ENCODE measurements at places on chromosomes 2 and 18.

DNA sequence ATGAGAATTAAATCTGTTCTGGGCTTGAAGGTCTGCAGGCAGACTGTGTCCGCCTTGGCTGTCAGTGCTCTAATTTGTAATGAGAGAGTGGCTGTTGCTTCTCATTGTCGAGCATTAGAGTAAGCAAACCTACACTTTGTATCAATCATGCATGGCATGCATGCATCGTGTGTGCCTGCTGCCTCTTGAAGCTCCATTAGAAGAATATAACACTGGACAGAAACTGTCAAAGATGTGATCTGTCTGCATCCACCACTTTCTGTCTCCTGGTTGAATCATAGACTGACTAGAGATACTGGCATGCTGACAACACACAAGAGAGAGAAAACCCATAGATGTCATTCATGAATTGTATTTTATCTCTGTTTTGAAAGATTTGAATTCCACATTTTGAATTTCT lies 275.0 kb upstream of the NXPH2 start:
- no peak for DNase-seq

- DNase-seq: peak; percentile 45
Observed at GRCh38 chr2:2101924-2102323, 229.2 kb downstream of the MYT1L start.

DNA sequence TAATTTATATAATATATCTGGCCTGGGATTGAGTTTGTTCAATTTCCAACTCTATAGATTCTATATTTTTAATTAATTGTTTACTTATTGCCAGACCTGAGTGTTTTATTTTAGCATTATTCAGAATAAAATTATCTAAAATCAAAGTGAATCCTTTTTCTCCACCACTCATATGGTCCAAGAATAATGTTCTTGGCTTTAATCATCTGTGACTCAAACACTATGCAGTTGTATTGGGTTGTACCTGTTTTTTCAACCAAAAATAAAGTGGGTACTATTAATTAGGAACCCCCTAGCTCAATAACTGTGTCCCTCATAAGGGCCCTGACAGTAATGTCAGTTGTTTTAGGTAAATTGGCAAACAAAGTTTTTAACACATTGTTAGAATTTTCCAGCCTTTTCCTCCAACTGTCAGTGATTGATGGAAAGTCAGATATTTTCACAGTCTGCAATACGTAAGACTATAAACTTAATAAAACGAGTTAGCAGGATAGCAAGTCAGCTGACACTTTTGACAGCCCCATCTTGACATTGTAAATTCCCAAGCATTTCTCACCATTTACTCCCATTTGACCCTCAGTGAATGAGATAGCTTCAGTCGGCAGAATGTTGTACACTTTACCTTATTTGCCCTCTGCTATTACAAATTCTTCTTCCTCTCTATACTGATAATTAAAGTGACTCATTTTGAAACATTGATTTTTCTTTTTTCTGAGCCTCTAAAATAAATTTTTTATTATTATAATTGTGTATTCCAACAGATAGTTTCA lies 587.4 kb downstream of the METTL4 start:
- no peak for DNase-seq

DNA sequence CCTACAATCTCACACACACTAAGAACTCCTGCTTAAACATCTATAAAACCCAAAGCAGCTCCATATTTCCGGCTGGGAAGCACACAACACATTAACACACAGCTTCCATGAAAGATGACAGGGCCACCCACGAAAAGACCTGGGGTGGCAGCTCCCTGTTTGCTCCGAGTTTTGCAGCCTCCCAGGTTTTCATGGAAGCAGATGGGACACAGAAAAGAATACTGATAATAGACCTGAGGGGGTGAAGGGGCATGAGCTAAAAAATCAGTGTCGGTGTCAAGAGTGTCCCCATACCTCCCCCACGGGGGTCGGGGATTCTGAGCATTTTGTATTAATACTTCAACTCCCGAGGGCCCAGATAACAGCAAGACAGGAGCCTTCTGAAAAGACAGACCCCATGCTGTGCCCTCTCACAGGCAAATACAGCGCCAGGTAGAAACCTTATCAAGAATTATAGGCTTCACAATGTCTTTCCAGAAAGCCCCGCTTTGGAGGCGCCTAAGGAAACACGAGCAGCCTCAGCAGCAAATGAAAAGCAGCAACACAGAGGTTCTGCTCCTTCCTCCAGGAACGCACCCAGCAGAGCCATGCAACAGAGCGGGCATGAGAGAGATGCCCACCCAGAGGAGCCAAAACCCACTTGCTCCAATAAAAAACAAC lies 50.5 kb downstream of the ZNF516 start:
- no peak for DNase-seq

- DNase-seq: no peak
Observed at GRCh38 chr2:224145751-224146355, 106.8 kb upstream of the SERPINE2 start.

DNA sequence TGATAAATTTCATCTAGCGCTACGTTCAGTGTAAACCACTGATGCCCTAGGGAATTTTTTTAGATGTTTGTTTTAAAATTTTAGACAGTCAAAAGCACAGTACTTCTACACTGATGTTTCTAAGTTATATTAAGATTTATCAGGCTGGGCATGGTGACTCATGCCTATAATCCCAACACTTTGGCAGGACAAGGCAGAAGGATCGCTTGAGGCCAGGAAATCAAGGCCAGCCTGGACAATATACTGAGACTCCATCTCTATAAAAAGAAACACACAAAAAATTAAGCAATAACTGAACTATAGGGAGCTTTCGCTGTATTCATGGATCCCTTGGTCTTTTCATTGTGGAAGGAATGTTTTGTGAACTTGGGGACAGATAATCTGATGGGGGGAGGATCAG lies 50.6 kb upstream of the MAPRE2 start:
- DNase-seq: no peak

DNA sequence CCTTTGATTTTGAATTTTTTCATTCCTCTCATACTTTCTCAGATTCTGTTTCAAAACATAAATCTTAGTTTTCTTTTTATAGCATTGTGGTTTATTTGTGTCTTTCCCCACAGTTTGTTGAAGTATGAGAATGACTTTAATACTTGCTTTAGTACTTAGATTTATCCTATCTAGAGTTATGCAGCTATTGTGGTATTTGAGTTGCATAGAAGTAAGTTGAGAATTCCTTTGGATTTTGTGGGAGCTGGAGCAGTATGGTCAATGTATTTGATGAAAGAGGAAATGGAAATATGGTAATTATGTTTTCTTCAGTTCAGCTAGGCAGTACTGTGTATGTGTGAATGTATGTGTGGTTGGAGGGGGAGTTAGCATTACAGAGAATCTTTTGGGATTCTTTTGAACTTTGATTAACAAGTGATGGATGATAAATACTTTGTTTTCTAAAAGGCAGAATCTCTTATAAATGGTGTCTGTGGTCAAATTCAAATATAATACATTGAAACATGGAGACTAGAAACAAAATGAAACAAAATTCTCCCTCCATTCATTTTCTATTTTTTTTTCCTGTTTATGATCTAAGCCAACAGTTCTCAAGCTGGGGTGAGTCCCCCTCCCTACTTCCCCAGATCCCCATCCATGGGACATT lies 3.0 kb downstream of the ACVR2A start:
- no peak for DNase-seq

DNA sequence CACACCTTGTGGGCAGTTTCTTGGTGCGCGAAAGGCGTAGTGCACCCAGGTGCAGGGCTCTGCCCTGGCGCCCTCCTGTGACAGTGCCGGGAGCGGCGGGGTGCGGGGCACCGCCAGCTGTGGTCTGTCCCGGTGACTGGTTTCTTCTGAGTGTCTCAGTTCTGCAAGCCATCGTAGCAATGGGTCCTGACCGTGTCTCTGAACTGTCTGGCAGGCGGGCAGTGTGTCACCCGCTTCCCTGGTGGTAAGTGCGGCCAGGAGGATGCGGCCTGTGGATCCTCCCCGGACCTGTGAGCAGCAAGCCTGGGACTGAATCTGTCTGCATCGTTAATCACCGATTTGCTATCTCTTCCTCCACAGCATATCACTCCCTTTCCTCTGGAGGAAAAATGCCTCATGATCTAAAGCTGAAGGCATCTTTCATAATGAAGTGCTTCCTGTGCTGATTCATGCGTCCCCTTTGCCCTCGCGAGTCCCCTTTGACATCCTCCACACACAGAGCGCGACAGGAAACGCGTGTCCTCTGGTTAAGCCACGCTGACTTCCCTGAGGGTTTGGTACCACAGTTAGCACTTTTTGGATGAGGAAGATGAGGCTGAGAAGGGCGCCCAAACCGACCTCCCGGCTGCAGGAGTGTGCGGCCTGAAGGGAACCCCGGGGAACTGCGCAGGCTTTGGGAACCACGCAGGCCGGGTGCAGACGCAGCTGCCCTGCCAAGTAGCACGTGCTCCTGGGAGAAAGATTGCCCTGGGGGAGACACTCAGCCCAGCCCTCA lies 416.0 kb upstream of the HS6ST1 start:
- no peak for DNase-seq

DNA sequence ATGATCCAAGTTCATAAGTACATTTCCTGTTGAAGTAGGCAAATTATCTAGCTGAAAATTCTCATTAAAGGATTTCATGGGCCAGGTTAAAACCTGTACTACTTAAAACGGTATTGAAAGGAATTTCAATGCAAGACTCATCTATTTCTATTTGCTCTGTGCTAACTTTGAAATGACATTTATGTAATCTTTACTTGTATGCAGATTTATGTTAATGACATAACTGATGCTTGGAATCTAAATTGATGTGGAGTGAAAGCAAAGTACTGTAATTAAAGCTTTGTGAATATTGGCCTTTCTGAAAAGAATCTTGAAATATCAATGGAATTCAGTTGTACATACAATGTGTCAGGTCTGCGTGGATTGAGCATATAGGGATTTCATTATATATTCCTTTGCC lies 390.0 kb downstream of the CPS1 start:
- no peak for DNase-seq

- peak; percentile 95 for DNase-seq
Observed at GRCh38 chr2:33058716-33059470, 112.1 kb downstream of the LTBP1 start.

GRCh38 chr2:55604027-55604565 lies 13.3 kb downstream of the PPP4R3B start:
- no peak for DNase-seq

- no peak for DNase-seq
Observed at GRCh38 chr18:12092398-12093229, 1.0 kb upstream of the ANKRD62 start.

GRCh38 chr2:138029276-138029675 lies 65.0 kb downstream of the HNMT start:
- no peak for DNase-seq

All from NCI-H187 treated with DMSO at 0.1 percent for 48 hours (cell line).